ENCODE measurements at places on chromosomes 12 and 14. TPM values are rescaled to one million over a fixed set of nuclear protein-coding genes. Genes with fewer than 3 reads are reported as not detected.

DNA sequence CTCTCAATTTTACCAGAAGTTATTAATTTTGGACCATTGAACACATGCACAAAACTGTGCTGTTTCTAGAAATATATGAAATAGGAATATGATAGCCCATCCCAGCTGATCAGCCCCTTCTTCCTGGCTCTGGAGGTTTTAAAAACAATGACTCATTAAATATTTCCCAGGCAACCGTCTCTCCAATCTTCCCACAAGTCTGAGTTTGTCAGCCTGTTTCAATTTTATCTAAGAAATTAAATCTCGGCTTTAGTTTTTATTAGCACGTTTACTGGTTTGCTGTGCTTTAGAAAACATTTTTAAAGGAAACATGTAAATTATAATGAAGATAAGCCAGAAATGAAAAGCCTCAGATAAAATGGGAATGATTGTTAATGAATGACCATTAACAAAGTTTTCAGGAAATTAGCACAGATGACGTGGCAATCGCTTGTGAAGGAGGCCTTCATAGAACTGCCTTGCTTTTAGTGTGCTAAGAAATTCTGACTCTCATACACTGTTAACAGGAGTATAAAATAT, 89.3 kb upstream of the RAP1B start:
- DNase-seq: no peak

GRCh38 chr12:76586764-76587395, 27.3 kb upstream of the OSBPL8 start:
- DNase-seq: peak; percentile 9

GRCh38 chr12:2477009-2477766, 317.6 kb upstream of the FKBP4 start:
- no peak for DNase-seq

DNA sequence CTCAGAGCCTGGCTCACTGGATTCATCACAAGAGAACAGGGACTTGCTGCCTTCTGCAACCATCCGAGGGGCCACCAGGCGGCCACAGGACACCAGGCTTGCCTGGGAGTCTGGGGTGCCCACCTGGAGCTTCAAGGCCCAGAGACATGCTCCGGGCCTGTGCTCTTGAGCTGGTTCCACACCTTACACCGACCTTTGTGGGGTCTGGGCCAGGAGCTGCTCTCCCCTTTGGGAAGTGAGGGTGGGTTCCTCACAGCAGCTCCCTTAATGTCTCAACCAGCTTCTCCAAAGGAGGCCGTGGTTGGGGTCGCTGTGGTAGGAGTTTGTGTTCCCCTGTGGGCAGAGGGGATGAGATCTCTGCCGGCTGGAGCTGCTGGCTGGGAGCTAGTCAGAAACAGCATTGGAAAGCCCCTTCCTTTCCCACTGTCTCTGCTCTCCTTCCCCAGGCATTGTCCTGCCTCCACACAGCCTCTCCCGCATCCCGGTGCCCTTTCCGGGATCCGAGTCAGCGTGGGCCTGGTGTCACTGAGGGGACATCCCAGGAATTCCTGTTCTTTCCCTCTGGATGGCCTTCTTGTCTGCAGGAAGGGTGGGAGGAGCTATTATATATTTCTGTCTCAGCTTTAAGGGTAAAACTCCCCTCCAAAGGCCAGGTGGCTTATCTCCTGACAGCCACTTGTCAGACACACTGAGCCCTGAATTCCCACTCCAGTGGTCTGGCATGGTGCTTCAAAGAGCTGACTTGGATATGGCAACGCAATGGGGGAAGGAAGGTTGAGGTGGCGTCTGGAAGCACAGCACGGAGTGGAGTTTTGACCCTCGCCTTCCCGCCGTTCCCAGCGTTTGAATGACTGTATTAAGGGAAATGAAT, 5.1 kb upstream of the PAPLN start:
- DNase-seq: no peak

- DNase-seq: no peak
Observed at GRCh38 chr14:77882636-77883035, 82.7 kb downstream of the ADCK1 start.

DNA sequence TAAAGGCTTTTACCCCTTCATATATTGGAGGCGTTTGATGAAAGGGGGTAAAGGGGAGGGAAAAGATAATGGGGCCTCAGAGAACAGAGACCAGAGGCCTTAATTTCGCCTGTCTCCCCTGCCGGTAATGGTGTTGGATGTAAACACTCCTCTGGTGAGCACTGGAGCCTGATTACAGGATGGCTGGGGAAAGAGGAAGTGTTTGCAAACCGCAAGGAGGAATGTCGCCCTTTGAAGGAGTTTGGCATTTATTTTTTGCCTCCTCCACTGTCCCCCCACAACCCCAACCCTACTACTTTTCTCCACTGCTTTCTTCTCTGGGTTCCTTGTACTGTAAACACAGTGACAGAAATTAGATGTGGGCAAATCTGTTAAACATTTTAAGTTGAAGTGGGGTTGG, 211.9 kb upstream of the TBX3 start:
- DNase-seq: no peak

GRCh38 chr12:48988030-48988649, 10.0 kb downstream of the WNT1 start:
- DNase-seq: no peak

DNA sequence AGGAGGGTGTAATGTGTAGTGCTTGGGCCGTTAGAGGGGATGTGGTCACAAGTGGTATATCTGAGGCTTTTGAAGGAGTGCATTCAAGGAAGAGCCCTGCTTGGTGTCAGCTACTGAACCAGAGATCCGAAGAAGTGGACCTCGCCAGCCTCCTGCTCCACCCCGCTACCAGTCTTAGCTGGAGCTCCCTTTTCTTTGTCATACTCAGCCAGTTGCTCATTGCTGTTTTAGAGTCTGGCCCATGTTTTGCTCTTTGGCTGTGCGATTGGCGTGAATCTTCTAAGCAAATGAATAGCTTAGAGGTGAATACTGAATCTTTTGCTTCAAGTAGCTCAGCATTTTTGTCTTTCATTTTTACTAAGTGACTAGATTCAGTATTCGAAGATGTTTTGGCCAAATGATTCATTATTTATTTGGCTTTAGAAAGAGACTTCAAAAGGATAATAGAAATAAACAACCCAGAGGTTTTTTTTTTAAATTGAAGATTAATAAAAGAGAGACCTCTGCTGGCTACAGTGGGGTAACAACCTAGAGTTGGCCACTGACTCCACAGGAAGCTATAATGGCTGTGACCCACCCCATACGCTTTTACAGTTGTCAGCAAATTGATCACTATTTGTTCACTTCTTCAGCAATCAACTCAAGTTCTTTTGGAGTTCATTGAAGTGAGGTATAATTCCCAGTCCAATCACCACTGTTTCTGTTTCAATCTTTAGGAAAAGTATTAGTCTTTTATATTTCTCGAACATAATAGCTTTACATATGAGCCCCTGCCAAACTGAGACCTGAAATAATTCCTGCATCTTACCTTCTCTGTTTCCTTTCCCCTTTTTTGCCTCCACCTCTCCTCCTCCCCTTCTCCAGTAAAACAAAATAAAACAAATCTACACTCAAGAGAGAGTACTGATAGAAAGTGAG, 19.9 kb downstream of the CDKN1B start:
- peak; percentile 56 for DNase-seq

The A2ML1 gene
- under 0.01 TPM for total RNA-seq

The KRT2 gene
- total RNA-seq: not detected

The PRKD1 gene
- total RNA-seq: 0.54 TPM

The PWP1 gene
- 87.8 TPM for total RNA-seq

The GLS2 gene
- 0.81 TPM for total RNA-seq

The SLC6A15 gene
- not detected for total RNA-seq

All from hematopoietic multipotent progenitor cell (in vitro differentiated cells).